Cardiac atrium fibroblast (primary cell): ENCODE measurements at places on chromosomes 2 and 18. TPM values are rescaled to one million over a fixed set of nuclear protein-coding genes. Genes with fewer than 3 reads are reported as not detected.

The KIAA2012 gene
- total RNA-seq, result not detected in 2 replicates

The ACVR1 gene
- total RNA-seq, result 14.4 and 36.6 TPM in 2 replicates

The RTKN gene
- total RNA-seq, result 14.4 and 17.7 TPM in 2 replicates

The IMMT gene
- total RNA-seq, result 57.2 and 66.8 TPM in 2 replicates

The CREG2 gene
- 0.36 and 0.65 TPM in 2 replicates for total RNA-seq

The FAM161A gene
- 0.65 and 1.3 TPM in 2 replicates for total RNA-seq

The CYP27C1 gene
- total RNA-seq, result 0.36 TPM in 1 of 2 replicates, not detected in the other

The SERPINB10 gene
- total RNA-seq, result not detected in 2 replicates

The DOCK10 gene
- total RNA-seq, result 2.4 and 4.2 TPM in 2 replicates

The CCDC74A gene
- 2.8 and 4.0 TPM in 2 replicates for total RNA-seq

The MERTK gene
- 1.1 and 1.6 TPM in 2 replicates for total RNA-seq

The STPG4 gene
- not detected in 2 replicates for total RNA-seq

The MAP2 gene
- total RNA-seq, result 2.6 and 3.4 TPM in 2 replicates

The COBLL1 gene
- 0.36 and 3.7 TPM in 2 replicates for total RNA-seq

The KCNK3 gene
- total RNA-seq, result under 0.01 TPM in 1 of 2 replicates, not detected in the other

The TDRD15 gene
- total RNA-seq, result not detected in 2 replicates

The VWA3B gene
- total RNA-seq, result not detected in 2 replicates

The DNAJC5G gene
- not detected in 2 replicates for total RNA-seq

The UGT1A4 gene
- not detected in 2 replicates for total RNA-seq

The GALNT13 gene
- under 0.01 TPM in 2 replicates for total RNA-seq

The RPRM gene
- total RNA-seq, result not detected in 2 replicates

The MYO1B gene
- 119 and 168 TPM in 2 replicates for total RNA-seq

The COL3A1 gene
- total RNA-seq, result 9,456 and 10,579 TPM in 2 replicates

The SNORC gene
- not detected in 2 replicates for total RNA-seq

The MAP3K19 gene
- total RNA-seq, result not detected in 2 replicates

The MEIS1 gene
- 9.1 and 12.3 TPM in 2 replicates for total RNA-seq

The IL36A gene
- not detected in 2 replicates for total RNA-seq
